H1 (cell line): ENCODE measurements at places on chromosomes 13 and 19. TPM values are rescaled to one million over a fixed set of nuclear protein-coding genes. Genes with fewer than 3 reads are reported as not detected.
A peak's percentile ranks its signal among the peaks of the same experiment; 100 is the strongest.

The MEDAG gene
- 1.6 and 2.1 TPM in 2 replicates for total RNA-seq

The SPRYD7 gene
- total RNA-seq, result 3.1 and 3.3 TPM in 2 replicates

The C1QTNF9 gene
- total RNA-seq, result not detected in 2 replicates

The CDC42EP5 gene
- total RNA-seq, result 2.1 and 4.8 TPM in 2 replicates

The PSG2 gene
- total RNA-seq, result not detected in 2 replicates

The CBLC gene
- total RNA-seq, result 17.4 and 19.2 TPM in 2 replicates

The PPP1R12C gene
- total RNA-seq, result 71.5 and 88.8 TPM in 2 replicates

The ADM5 gene
- total RNA-seq, result 2.6 and 4.3 TPM in 2 replicates

The ZNF772 gene
- 15.2 and 15.7 TPM in 2 replicates for total RNA-seq

The KCNK6 gene
- total RNA-seq, result 13.3 and 14.1 TPM in 2 replicates

The SLITRK6 gene
- total RNA-seq, result 0.11 and 0.13 TPM in 2 replicates

The CILP2 gene
- total RNA-seq, result 5.8 and 5.9 TPM in 2 replicates

The TRPC4 gene
- 14.3 and 14.7 TPM in 2 replicates for total RNA-seq

The GJA3 gene
- total RNA-seq, result 0.48 and 0.60 TPM in 2 replicates

The ACTMAP gene
- total RNA-seq, result 24.8 and 26.5 TPM in 2 replicates

GRCh38 chr13:48478391-48478790 lies 54.5 kb downstream of the RCBTB2 start:
- no peak overlapping the region for H3K4me3 ChIP-seq
- H3K27me3 ChIP-seq, result no peaks in the 10 kb centered on the region
- H3K4me1 ChIP-seq, result no peaks in the 10 kb centered on the region
- H3K27ac ChIP-seq, result no peak overlapping the region
- H3K36me3 ChIP-seq, result no peaks in the 10 kb centered on the region; the same call in 1 of the 2 replicates

DNA sequence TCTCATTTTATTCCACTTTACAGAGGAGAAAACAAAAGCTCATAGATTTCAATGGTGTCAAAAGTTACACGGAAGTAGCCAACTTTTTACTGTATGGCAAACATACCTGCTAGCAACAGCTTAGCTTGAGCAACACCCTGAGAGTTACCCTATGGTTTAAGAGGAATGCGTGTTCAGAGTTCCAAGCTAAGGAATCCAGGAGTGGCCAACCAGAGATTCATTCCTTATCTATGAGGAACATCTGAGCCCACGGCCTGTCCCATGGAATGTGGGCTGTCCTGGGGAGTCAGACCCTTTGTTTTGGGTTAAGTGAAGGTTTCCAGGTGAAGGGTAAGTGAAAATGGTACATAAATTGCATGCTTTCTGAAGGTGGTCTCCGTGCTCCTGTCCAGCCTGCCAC lies 67.5 kb downstream of the STARD13 start:
- DNase-seq, result no peak
- no peaks in the 10 kb centered on the region for H3K27me3 ChIP-seq
- peaks cover 14% of the 10 kb centered on the region for H3K4me1 ChIP-seq
- H3K4me3 ChIP-seq, result no peak overlapping the region
- H3K27ac ChIP-seq, result no peak overlapping the region

DNA sequence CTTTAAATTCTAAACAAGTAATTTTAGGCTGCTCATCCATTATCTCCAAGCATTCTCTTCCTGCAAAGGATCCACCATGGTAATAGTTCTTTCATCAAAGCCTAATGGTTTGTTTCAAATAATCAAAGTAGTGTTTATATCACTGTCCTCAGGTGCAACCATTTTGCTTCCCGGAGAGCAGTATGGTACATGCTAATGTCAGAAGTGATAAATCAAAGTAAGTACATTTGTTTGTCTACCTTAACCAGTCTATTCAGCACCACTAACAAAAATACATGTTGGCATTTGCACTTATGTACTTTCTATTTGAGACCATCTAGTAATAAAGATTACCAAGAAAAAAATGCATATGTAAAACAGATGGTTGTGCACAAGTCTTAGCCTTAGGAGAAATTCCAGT lies 37.5 kb downstream of the DACH1 start:
- H3K4me1 ChIP-seq, result no peaks in the 10 kb centered on the region
- DNase-seq, result no peak
- no peak overlapping the region for H3K4me3 ChIP-seq
- H3K36me3 ChIP-seq, result no peaks in the 10 kb centered on the region
- H3K27me3 ChIP-seq, result no peaks in the 10 kb centered on the region

GRCh38 chr13:23081220-23081619 lies 99.6 kb upstream of the SGCG start:
- DNase-seq, result no peak
- no peaks in the 10 kb centered on the region for H3K4me1 ChIP-seq
- no peak overlapping the region for H3K4me3 ChIP-seq
- no peaks in the 10 kb centered on the region for H3K36me3 ChIP-seq
- no peak overlapping the region for H3K27ac ChIP-seq

GRCh38 chr19:13334801-13335481 lies 171.3 kb downstream of the CACNA1A start:
- H3K4me3 ChIP-seq, result no peak overlapping the region
- no peaks in the 10 kb centered on the region for H3K4me1 ChIP-seq
- H3K36me3 ChIP-seq, result peaks cover 21% of the 10 kb centered on the region
- no peak overlapping the region for H3K27ac ChIP-seq

DNA sequence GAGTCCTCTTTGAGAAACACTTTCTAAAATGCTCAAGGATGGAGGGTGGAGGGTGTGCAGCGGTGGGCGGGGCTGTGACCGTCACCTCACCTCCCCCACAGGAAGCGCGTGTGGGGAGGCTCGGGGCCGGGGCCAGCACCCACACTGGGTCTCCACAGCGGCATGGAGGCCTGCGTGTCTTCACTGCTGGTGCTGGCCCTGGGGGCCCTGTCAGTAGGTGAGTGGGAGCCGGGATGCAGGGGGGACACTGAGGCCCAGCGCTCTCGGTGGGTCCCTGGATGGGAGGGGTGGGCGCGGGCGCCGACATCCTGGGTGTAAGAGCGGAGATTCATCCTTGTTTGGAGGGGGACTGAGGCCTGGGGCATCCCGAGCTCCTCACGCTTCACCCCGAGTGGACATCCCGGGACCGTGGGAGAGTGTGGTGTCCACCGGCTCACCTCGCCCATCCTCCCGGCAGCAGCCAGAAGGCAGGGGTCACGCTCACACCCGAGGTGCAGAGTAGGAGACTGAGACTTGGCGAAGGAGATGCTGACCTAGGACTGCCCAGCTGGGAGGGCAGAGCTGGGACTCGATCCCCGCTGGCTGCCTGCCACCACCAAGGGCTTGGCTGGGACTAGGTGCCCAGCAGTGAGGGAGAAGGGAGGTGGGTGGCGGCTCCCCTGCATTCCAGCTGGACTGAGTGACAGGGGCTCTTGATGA lies at the start of gene GZMM:
Gene GZMM (plus strand): TSS at position 144 of the 699 bp plus-strand sequence. CDS start 19 bp downstream, at position 163.
- H3K27me3 ChIP-seq, result no peaks in the 10 kb centered on the region
- no peaks in the 10 kb centered on the region; the same call in 1 of the 2 replicates for H3K4me1 ChIP-seq
- no peak within 1 kb of the TSS for H3K4me3 ChIP-seq
- DNase-seq, result no peak
- peaks cover 24% of the 10 kb centered on the region for H3K36me3 ChIP-seq

- DNase-seq, result no peak
- no peaks in the 10 kb centered on the region for H3K4me1 ChIP-seq
- no peaks in the 10 kb centered on the region for H3K36me3 ChIP-seq
These were observed 425.5 kb downstream of the RFC3 start for GRCh38 chr13:34243403-34243802.

- no peak overlapping the region for H3K27ac ChIP-seq
- DNase-seq, result peak; percentile 77
- peak overlapping the region; percentile 26 for H3K4me3 ChIP-seq
- H3K4me1 ChIP-seq, result peaks cover 10% of the 10 kb centered on the region
- peaks cover 28% of the 10 kb centered on the region for H3K27me3 ChIP-seq
- no peaks in the 10 kb centered on the region for H3K36me3 ChIP-seq
These were observed 1.1 kb upstream of the SHC2 start for GRCh38 chr19:461721-462551.

DNA sequence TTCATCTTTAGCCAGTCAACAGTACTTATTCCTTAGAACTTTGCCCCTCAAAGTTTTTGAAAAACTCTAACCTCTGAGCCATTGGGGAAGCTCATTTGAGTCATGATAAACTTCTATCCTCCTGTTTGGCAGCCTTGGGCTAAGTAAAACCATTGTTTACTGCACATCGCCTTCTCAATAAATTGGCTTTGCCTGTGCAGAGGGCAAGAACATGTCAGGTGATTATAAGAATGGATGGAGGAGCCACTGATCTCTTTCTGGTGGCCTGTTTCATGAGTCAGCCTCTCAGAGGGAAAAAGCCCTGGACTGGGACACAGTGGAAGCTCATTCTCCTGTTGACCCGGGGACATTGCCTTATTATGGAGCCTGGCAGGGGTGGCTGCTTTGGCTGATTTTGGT lies 19.4 kb upstream of the PSG4 start:
- no peak overlapping the region for H3K27ac ChIP-seq
- H3K27me3 ChIP-seq, result no peaks in the 10 kb centered on the region

GRCh38 chr13:80047406-80047805 lies 293.5 kb downstream of the SPRY2 start:
- H3K4me3 ChIP-seq, result no peak overlapping the region
- no peaks in the 10 kb centered on the region; the same call in 1 of the 2 replicates for H3K27me3 ChIP-seq
- no peaks in the 10 kb centered on the region for H3K36me3 ChIP-seq
- DNase-seq, result no peak

- H3K4me3 ChIP-seq, result no peak overlapping the region
- H3K36me3 ChIP-seq, result no peaks in the 10 kb centered on the region
- H3K27ac ChIP-seq, result no peak overlapping the region
- H3K27me3 ChIP-seq, result no peaks in the 10 kb centered on the region
- H3K4me1 ChIP-seq, result no peaks in the 10 kb centered on the region
These were observed 23.2 kb downstream of the ZNRF4 start for GRCh38 chr19:5478241-5478924.

- H3K27me3 ChIP-seq, result no peaks in the 10 kb centered on the region
- no peak overlapping the region for H3K4me3 ChIP-seq
- no peak for DNase-seq
- H3K36me3 ChIP-seq, result peaks cover 10% of the 10 kb centered on the region; the same call in 1 of the 2 replicates
- H3K27ac ChIP-seq, result no peak overlapping the region
These were observed 7.2 kb downstream of the GPX4 start for GRCh38 chr19:1110809-1111640.

- no peaks in the 10 kb centered on the region for H3K4me1 ChIP-seq
- no peak overlapping the region for H3K4me3 ChIP-seq
- H3K27ac ChIP-seq, result no peak overlapping the region
These were observed 15.0 kb downstream of the VWA8 start for GRCh38 chr13:41945926-41946325.

GRCh38 chr19:3762130-3762473 lies 380 bp upstream of the MRPL54 start:
- DNase-seq, result no peak
- H3K4me1 ChIP-seq, result no peaks in the 10 kb centered on the region
- H3K4me3 ChIP-seq, result peak overlapping the region; percentile 73; the same call in 1 of the 2 replicates
- H3K27me3 ChIP-seq, result no peaks in the 10 kb centered on the region
- no peak overlapping the region for H3K27ac ChIP-seq
- H3K36me3 ChIP-seq, result peaks cover 6% of the 10 kb centered on the region; the same call in 1 of the 2 replicates

- no peaks in the 10 kb centered on the region for H3K36me3 ChIP-seq
- no peak for DNase-seq
- H3K27me3 ChIP-seq, result no peaks in the 10 kb centered on the region
These were observed 144.3 kb upstream of the FREM2 start for GRCh38 chr13:38542601-38543000.

- peak; percentile 17 for DNase-seq
- no peaks in the 10 kb centered on the region for H3K4me1 ChIP-seq
- no peak overlapping the region for H3K27ac ChIP-seq
- H3K36me3 ChIP-seq, result peaks cover 8% of the 10 kb centered on the region; the same call in 1 of the 2 replicates
These were observed 40.8 kb upstream of the GPR183 start for GRCh38 chr13:99347911-99348451.

- no peak overlapping the region for H3K27ac ChIP-seq
- no peak overlapping the region for H3K4me3 ChIP-seq
- no peak for DNase-seq
- H3K27me3 ChIP-seq, result no peaks in the 10 kb centered on the region
- H3K36me3 ChIP-seq, result no peaks in the 10 kb centered on the region
These were observed 38.1 kb downstream of the DOCK9 start for GRCh38 chr13:98939660-98940191.
